ENCODE measurements at places on chromosomes 2 and 18.

DNA sequence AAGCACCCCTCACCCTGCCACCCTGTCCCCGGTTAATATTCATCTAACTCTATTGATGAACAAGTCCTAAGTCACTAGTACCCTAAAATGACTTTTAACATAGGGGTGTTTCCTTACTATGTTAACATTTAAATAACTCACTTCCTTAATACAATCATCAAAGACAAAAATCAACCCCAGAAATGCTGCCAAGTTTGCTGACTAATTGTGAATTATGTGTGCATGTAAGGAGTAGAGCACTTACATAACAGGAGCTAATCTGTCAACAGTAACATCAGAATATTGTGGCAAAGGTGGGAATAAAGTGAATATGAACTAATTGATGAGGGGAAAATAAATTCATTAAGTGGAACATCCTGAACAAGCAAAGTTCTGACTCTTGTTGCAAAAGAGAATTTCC is 81.4 kb upstream of the ERBB4 start:
- DNase-seq: no peak

GRCh38 chr2:45274250-45274926 is 265.1 kb upstream of the SIX2 start:
- no peak for DNase-seq

- DNase-seq: no peak
Observed at GRCh38 chr2:12678186-12678585, 38.5 kb upstream of the TRIB2 start.

DNA sequence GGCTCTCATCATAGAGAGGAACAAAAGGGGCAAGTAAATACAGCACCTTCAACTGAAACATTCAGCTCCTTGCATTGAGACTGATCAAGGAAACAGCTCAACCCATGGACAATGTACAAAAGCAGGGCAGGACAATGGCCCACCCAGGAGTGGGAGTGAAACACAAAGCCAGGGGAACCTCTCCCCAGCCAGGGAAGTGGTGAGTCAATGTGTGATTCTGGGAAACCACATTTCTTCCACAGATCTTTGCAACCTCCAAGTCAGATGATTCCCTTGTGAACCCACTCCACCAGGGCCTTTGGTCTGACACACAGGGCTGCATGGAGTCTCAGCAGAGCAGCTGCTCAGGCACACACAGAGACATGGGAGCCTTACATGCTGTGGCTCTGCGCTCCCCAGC is 294.5 kb downstream of the NR4A2 start:
- DNase-seq: no peak

- DNase-seq: no peak
Observed at GRCh38 chr2:191059308-191059707, 45.3 kb upstream of the STAT1 start.

- DNase-seq: no peak
Observed at GRCh38 chr2:222823183-222823930, 37.5 kb upstream of the ACSL3 start.

DNA sequence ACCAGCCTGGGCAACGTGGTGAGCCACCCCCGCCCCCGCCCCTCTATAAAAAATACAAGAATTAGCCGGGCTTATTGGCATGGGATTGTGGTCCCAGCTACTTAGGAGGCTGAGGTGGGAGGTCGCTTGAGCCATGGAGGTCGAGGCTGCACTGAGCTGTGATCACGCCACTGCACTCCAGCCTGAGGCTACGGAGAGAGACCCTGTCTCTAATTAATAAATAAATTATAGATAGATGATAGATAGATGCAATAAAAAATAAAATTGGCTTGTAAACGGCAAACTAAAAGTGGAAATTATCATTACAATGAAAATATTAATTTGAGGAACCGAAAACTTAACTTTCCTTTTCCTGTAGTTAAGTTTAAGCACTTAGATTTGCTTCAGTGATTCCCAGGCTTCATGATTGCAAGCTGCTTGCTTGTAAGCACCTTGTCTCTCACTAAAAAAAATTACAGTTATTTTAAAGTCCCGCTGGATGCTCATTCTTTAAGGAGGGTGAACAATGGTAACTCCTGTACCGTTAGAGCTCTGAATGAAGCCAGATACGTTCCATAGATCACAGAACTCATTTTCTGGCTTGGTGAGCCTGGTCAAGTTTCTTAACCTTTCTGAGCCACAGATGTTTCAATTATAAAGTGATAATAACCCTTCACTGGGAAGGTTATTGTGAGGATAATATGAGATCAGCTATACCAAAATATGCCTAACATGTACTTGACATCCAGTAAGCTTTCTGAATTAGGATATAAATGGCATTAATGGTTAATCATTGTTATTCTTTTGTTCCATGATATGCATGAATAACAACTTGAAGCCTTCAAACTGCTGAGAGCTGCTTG is 9.3 kb upstream of the NARS1 start:
- DNase-seq: no peak

- DNase-seq: no peak
Observed at GRCh38 chr2:96489663-96490062, 15.5 kb downstream of the NEURL3 start.

DNA sequence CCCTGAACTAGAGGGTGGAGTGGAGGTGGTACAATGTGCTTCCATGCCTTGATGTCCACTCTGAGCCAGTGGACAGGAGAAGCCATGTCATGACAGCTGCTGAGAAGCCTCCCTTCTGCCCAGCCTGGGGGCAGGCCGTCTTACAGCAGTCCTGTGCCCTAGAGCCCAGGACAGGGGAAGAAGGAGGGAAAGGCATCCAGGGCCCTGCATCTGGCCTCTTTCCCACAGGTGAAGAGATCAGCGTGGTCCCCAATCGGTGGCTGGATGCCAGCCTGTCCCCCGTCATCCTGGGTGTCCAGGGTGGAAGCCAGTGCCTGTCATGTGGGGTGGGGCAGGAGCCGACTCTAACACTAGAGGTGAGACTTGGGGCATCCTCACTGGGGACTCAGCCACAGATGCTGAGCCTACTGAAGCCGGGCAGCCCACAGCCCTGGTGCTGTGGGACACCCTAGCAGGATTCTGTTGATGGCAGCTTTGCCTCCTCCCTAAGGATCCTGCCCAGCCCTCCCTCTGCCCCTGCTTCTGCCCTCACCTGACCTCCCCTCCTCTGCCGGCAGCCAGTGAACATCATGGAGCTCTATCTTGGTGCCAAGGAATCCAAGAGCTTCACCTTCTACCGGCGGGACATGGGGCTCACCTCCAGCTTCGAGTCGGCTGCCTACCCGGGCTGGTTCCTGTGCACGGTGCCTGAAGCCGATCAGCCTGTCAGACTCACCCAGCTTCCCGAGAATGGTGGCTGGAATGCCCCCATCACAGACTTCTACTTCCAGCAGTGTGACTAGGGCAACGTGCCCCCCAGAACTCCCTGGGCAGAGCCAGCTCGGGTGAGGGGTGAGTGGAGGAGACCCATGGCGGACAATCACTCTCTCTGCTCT is 3.1 kb downstream of the IL36RN start:
- no peak for DNase-seq

GRCh38 chr18:74457043-74457724 is at the start of gene DIPK1C:
TSS of gene DIPK1C (minus strand) at chr18:74457308. CDS start at chr18:74457259, 49 bp downstream.
- DNase-seq: no peak

GRCh38 chr18:45689396-45689795 is 34.6 kb upstream of the SLC14A1 start:
- DNase-seq: no peak

DNA sequence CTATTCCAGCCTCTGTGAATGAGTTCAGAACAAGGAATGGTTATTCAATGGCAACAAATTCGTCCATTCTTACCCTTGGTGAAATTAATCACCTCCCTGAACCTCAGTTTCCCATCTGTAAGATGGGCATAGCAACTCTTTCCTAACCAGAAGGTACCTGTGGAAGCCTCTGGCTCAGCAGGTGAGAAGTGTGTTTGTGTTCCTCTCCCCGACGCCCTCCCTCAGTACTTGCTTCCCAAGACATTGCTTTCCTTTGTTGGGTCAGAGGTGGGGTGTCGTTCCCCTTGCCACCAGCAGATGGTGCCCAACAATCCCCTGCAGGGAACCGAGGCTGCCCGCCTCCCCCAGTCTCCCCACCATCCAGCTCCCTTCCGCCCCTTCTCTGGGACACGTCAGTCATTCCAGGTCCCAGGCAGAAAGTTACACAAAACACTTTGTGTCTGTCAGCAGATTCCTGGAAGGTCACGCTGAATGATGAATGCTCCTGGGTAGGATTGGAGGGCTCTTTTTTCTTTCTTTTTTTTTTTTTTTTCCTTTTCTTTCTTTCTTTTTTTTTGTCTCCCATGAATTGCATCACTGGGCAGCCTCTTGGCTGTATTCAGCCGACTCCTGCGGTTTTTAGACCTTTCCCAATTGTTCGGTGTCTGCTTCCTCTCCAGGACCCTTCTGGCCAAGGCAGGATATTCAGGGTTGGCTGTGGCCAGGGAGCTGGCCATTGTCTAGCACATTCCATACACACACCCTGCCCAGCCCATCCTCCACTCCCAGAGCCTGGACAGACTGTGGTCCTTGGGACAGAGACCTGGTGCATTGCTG is 117.3 kb downstream of the LPIN1 start:
- peak; percentile 50 for DNase-seq

GRCh38 chr2:24721470-24721869 is 71.7 kb downstream of the PTRHD1 start:
- no peak for DNase-seq

DNA sequence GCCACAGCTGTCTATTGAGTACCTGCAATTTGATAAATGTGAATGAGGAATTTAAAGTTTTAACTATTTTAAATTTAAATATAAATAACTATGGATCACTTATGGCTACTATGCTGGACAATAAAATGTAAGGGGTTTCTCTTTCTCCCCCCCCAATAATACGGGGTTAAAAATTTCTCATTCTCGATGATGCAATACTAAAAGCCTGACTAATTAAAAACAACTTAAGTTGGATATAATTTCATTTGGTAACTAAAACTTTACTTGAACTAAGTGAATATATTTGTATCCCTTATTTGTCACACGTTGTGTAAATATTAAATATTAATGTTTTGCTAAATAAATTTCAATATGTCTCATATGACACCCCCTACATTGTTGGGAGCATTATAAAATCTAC is 297.3 kb downstream of the GRB14 start:
- no peak for DNase-seq

GRCh38 chr2:67633212-67633856 is 236.2 kb downstream of the ETAA1 start:
- no peak for DNase-seq

Measured in stimulated activated CD4-positive, alpha-beta T cell treated with anti-CD3 and anti-CD28 coated beads, Interleukin-15, amount 100 ng/mL, for 48 hours (primary cell).